ENCODE measurements at places on chromosomes 16 and 17. TPM values are rescaled to one million over a fixed set of nuclear protein-coding genes. Genes with fewer than 3 reads are reported as not detected.
A peak's percentile ranks its signal among the peaks of the same experiment; 100 is the strongest.

The KAT8 gene
- total RNA-seq = 53.3 TPM

The WNT9B gene
- total RNA-seq = not detected

The WFDC1 gene
- total RNA-seq = 0.52 TPM

The NGFR gene
- total RNA-seq = 0.62 TPM

The ANKS4B gene
- total RNA-seq = not detected

The SNX11 gene
- 22.4 TPM for total RNA-seq

The C16orf54 gene
- total RNA-seq = 0.84 TPM

The SUPT6H gene
- total RNA-seq = 20.8 TPM

DNA sequence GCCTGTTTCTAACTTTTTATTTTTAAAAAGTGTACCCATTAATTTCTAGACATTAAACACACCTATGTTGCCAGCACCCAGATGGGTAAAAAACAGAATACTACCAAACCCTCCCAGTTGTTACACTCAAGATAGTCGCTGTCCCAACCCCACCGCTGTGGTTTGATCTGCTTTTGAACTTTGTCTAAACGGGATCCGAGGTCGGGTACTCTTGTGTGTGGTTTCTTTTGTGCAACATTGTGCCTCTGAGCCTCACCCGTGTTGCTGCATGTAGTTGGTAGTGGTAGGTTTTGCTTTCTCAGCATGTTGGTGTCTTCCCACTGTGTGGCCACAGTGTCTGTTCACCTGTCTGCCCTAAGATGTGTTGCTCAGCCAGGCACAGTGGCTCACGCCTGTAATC, 4.3 kb downstream of the KLHL36 start:
- DNase-seq = no peak

DNA sequence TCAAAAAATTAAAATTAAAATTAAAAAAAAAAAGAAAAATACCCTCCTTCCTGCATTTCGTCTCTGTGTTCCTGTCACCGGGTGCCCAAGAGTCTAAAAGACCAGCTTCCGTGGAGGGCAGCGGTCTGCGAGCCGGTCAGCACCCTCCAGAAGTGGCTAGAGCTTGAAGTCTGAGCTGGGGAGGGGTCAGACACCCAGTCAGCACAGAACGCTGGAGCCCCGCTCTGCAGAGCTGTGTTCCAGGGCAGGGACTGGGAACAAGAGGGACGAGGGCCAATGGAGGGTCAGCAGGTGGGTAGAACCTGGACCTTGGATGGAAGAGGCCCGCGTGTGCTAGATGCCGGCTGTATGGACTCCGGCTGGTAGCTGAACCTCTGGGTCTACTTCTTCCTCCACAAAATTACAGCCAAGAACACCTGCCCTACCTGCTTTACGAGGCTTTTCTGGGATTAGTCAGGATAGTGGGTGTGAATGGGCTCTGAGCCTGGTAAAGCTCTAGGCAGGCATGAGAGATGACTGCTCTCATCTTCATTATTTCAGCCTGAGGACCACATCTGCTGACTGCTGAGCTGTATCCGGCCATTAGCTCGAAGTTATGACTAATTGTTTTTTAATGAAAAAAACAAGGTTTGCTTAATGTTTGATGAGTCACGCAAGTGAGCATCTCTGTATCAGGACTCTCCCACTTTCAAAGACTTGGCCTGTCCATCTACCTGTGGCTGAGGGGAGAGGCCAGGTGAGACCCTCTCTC, 5.9 kb downstream of the TRPV1 start:
- peak; percentile 76 for DNase-seq

GRCh38 chr17:79075861-79076406, 1.3 kb downstream of the ENGASE start:
- no peak for DNase-seq

Data from M059J (cell line).